GM18507 (cell line): ENCODE measurements at places on chromosomes 16 and 17.

DNA sequence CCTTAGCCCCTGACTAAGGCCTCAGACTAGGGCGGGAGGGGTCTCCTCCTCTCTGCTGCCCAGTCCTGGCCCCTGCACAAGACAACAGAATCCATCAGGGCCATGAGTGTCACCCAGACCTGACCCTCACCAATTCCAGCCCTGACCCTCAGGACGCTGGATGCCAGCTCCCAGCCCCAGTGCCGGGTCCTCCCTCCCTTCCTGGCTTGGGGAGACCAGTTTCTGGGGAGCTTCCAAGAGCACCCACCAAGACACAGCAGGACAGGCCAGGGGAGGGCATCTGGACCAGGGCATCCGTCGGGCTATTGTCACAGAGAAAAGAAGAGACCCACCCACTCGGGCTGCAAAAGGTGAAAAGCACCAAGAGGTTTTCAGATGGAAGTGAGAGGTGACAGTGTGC, 12.7 kb downstream of the CES3 start:
- DNase-seq, result no peak

DNA sequence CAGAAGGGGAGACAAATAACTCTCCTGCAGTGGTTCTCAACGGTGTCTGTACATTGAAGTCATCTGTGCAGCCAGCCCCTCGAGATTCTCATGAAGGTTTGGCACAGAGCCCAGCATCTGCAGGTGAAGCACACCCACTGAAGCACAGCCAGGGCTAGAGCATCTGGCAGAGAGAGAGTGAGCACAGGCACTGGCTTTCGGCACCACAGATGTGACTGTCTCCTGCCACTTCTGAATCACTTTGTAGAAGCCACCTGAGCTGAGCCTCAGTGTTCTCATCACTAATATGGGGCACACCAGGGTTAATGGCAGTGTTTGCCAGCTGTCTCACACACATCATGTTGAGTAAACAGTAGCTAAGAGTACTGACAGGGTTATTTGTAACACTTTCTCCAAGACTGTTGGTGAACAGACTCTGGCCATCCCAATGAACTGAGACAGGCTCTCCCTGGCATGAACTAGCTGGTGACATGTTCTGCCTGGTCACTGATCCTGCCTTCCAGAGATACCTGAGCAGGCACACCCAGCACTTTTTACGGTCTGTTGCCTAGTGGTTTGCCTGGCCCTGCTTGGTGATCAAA, 10.9 kb downstream of the HSPB9 start:
- DNase-seq, result no peak

DNA sequence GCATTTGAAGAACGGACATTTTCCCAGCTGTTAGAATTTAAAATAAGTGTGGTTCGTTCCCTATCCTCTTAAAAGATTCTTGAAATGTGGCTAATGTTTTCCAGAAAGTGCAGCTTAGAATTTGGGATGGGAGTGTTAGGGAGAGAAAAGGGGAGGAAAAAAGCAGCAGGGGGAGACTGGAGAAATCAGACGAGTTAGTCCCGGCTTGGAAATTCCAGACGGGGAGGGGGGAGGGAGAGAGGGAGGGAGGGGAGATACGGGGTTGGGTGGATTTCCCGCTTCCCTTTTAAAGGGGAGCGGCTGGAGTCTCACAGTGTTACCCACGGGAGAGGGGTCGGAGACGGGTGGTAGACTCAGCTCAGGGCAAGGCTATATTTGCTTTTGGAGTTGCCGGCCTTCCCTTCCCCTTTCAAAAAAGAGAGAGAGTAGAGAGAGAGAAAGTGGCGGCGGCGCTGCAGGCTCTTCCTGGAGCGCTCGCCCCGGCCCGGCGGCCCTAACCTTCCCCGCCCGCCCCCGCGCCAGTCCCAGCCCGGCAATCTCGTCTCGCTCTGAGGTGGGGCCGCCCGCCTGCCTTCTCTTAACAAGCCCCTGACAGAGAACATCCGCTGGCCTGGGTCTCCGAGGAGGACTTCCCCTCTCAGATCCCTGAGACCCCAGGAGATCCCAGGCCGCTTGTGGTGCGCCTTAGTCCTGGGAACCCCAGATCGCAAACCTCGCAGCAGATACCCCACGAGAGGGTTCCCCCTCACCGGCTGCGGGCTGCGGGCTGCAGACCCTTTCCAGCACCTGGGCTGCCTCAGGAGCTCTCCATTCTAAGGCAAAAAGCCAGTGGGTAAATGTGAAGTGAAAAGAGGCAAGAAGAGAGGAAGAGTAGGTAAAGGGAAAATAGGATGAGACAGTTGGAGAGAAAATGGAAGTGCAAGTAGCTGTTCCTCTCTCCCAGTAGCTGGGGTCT, 6.6 kb downstream of the IGF2BP1 start:
- no peak for DNase-seq

DNA sequence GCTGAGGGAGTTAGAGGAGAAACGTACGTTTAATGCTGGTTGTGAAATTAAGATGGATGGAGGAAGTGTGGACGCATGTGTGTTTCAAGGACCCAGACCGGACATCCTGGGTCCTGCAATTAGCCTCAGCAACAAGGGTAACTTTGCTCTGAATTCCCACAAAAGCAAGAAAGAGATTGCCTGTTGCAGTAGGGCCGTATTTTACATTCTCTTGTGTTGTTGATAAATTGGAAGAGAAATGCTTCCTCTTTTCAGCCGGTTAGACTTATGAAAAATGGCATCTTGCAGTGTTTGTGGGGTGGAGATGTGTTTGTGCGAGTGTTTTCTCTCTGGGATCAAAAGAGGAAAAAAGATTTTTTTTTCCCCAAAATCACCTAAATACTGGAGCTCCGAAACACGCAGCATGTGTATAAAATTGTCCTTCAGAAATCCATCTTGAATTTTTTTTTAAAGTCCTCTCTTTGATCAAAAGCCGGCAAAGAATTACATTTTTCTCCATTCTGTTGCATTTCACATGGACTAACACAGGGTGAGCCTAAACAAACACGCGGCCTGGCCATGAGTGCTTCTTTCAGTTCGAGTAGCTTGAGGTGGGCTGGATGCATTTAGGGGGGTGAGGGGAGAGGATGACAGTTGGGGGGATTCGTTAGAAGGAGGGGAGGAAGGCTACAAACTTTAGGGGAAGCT, 251.6 kb downstream of the C16orf95 start:
- no peak for DNase-seq

DNA sequence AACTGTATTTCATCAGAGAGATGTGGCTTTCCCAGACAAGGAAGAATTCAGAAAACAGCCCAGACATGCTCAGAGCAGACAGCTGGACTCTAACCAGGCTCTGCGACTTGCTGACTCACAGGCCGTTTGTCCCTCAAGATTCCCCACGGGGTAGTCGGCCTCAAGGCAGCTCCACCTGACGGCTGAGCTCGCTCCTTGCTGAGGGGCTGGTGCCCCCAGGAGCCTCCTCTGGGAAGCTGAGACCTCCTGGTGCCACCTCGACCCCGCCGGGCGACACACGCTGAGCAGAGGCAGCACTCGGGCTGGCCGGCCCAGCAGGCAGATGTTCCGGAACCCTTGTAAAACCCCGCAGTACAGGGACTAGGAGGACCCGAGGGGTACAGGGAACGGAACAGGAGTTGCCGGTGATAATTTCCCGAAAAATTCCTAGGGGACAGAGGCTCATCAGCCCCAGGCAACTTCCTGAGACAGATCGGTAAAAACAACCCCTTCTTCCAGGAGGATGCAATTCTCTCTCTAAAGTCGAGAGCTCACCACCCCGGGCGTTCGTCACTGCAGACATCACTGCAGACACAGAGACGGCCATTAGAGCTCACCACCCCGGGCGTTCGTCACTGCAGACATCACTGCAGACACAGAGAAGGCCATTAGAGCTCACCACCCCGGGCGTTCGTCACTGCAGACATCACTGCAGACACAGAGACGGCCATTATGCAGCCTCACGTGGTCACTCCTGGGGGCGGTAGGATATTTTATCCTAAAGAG, 19.9 kb downstream of the RPH3AL start:
- no peak for DNase-seq

- DNase-seq, result no peak
Measured at GRCh38 chr16:10601444-10602408, 21.3 kb upstream of the EMP2 start.

- no peak for DNase-seq
Measured at GRCh38 chr16:73771196-73772064, 525.2 kb upstream of the PSMD7 start.

- no peak for DNase-seq
Measured at GRCh38 chr17:31744511-31744951, 114.5 kb downstream of the COPRS start.
